ENCODE measurements at places on chromosomes 16 and 17. TPM values are rescaled to one million over a fixed set of nuclear protein-coding genes. Genes with fewer than 3 reads are reported as not detected.

DNA sequence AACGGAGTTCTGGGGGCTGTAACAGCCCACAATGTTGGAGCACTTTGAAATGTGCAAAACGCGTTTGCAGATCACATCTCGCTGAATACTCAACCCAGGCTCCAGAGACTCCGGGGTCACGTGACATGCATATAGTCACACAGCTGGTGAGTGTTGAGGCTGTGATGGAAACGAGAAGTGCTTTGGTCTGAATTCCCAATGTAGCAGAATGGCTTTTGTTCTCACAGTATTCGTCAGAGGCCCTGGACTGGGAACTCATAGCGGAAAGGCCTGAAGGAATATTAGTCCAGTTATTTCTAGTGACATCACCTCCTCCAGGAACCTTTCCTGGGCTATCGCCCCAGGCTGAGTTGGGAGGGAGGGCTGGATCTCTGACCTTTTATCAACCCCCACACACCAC is 95.8 kb upstream of the CRHR1 start:
- DNase-seq, result no peak

DNA sequence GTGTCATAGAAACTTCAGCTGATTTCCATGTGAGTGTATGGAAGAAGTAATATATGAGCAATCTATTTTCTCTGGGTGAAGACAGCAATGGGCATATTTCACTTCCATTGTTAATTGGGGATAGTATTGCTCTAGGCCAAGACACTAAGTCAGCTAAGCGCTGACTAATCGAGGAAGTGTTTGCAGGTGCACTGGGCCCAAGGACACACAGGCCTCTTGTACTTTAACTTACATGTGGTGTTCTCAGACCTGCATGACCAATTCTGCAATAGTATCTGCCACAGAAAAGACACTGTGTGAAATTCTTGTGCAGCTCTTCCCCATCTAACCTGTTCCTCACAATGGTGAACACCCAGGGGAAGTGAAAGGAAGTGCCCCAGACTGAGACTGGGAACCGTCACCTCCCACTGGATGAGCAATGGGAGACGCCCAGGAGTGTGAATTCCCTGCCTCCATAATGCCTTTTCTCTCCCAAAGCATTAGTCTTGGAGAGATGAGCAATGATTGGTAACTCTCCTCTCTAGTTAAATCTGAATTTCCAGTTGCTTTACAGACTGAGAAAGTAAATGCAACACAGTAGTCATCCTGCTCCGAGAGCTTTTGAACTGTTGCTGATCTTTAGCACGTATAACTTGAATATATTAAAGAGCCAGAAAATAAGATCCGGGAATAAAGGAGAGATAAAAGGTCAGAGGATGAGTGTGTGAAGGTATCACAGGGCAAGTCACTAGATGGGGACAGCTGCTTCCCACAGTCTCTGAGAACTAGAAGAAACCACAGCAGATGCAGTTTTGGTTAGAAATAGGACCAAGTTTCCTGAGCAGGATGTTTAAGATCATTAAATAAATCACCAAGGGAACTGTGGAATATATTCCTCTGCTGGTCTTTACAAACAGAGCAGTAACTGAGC is 82.6 kb downstream of the CDK5R1 start:
- no peak for DNase-seq

DNA sequence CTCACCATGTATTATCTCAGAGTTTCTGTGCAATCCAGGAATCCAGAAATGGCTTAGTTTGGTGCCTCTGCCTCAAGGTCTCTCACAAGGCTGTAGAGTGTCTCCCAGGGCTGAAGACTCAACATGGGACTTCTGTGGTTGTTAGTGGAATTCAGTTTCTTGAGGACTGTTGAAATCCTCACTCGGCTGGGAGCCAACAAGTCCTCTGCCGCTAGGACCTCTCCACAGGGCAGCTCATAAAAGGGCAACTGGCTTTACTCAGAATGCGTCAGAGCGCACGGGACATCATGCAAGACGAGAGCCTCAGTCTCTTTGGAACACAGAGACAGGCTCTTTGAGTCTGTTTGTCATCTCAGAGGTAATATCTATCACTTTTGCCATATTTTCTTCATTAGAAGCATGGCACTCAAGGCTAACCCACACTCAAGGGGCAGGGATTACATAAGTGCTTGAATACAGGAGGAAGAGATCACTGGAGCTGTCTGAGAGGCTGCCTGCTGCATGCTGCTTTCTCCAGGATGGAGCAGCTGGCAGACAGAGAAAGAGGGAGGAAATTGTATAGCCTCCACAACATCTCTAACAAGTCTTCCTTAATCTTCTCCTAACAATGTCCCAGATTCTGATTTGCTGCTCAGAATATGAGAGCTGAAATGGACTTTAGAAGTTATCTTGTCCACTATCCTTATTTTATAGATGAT is 97.5 kb upstream of the ASIC2 start:
- no peak for DNase-seq

The ARHGAP44 gene
- total RNA-seq, result 10.8 TPM

The HP gene
- total RNA-seq, result 348 TPM

- DNase-seq, result no peak
Observed at GRCh38 chr17:55969562-55970324, 183.5 kb upstream of the ANKFN1 start.
